Glutamatergic neuron (in vitro differentiated cells): ENCODE measurements at places on chromosomes 4 and X. TPM values are rescaled to one million over a fixed set of nuclear protein-coding genes. Genes with fewer than 3 reads are reported as not detected.

Gene HPRT1
- 12.1 TPM for total RNA-seq

DNA sequence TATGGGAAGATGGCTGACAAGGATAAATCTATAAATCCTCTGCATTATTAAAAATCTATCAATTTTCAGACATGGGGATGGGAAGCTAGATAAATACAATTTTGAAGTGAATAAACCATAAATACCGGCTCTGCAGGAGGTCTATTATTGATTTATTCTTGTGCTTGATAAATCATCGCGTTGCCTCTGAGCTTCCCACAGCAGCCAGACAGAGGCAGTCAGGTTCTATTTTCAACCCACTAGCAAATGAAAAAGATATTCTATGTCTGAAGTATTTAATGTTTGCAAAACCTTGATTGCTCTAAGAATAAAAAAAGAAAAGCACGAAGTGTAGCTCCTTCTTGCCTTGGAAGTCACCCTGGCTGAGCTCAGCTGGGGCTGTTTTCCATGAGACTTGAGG lies 216.2 kb downstream of the DHRSX start:
- no peak overlapping the region for H3K4me3 ChIP-seq
- peaks cover 45% of the 10 kb centered on the region for H3K36me3 ChIP-seq
- peaks cover 4% of the 10 kb centered on the region for H3K27me3 ChIP-seq
- H3K4me1 ChIP-seq = no peaks in the 10 kb centered on the region
- no peak for DNase-seq

- no peak for DNase-seq
- H3K4me1 ChIP-seq = no peaks in the 10 kb centered on the region
- no peaks in the 10 kb centered on the region for H3K27me3 ChIP-seq
- no peaks in the 10 kb centered on the region for H3K36me3 ChIP-seq
- H3K27ac ChIP-seq = no peak overlapping the region
These were observed 279.4 kb downstream of the FAT4 start for GRCh38 chr4:125594056-125594602.

Gene FGB
- not detected for total RNA-seq

DNA sequence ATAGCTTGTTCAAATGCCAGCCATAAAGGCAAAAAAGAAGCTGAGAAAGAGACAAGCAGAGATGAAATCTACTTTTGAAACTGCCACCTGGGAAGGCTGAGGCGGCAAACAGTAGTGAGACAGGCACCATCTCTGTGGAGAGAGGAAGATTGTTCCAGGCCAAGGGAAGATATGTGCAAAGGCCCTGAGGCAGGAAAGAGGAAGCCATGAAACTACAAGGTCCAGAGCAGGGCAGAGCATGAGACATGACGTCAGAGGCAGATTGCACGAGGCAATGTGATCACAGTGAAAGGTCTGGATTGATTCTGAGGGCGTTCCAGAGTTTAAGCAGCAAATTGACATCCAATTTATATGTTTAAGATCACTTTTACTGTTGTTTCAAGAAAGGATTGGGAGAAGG lies 226.1 kb downstream of the QDPR start:
- no peak overlapping the region for H3K4me3 ChIP-seq
- H3K27ac ChIP-seq = no peak overlapping the region
- H3K4me1 ChIP-seq = peaks cover 3% of the 10 kb centered on the region
- H3K27me3 ChIP-seq = peaks cover 2% of the 10 kb centered on the region
- no peak for DNase-seq
- H3K36me3 ChIP-seq = no peaks in the 10 kb centered on the region

Gene SLITRK2
- 0.37 TPM for total RNA-seq

Gene MAGEA6
- total RNA-seq = 0.32 TPM

GRCh38 chrX:115378471-115378870 lies 89.0 kb downstream of the LUZP4 start:
- no peaks in the 10 kb centered on the region for H3K27me3 ChIP-seq
- no peak for DNase-seq
- peaks cover 5% of the 10 kb centered on the region for H3K4me1 ChIP-seq
- no peak overlapping the region for H3K27ac ChIP-seq

GRCh38 chrX:1481636-1482529 lies 29.2 kb upstream of the ASMTL start:
- peak; percentile 65 for DNase-seq
- peaks cover 33% of the 10 kb centered on the region for H3K36me3 ChIP-seq
- H3K4me1 ChIP-seq = peaks cover 8% of the 10 kb centered on the region
- peak overlapping the region; percentile 84 for H3K4me3 ChIP-seq
- peak overlapping the region; percentile 99 for H3K27ac ChIP-seq

Gene NALF2
- total RNA-seq = 9.8 TPM

- no peak for DNase-seq
- H3K27ac ChIP-seq = no peak overlapping the region
- H3K27me3 ChIP-seq = peaks cover 2% of the 10 kb centered on the region
- no peak overlapping the region for H3K4me3 ChIP-seq
- no peaks in the 10 kb centered on the region for H3K4me1 ChIP-seq
- no peaks in the 10 kb centered on the region for H3K36me3 ChIP-seq
These were observed 156.4 kb upstream of the BOD1L1 start for GRCh38 chr4:13783800-13784411.

- H3K36me3 ChIP-seq = no peaks in the 10 kb centered on the region
- H3K4me3 ChIP-seq = no peak overlapping the region
- no peak overlapping the region for H3K27ac ChIP-seq
- H3K27me3 ChIP-seq = no peaks in the 10 kb centered on the region
These were observed 1226.9 kb downstream of the PCDH7 start for GRCh38 chr4:31947101-31947500.

DNA sequence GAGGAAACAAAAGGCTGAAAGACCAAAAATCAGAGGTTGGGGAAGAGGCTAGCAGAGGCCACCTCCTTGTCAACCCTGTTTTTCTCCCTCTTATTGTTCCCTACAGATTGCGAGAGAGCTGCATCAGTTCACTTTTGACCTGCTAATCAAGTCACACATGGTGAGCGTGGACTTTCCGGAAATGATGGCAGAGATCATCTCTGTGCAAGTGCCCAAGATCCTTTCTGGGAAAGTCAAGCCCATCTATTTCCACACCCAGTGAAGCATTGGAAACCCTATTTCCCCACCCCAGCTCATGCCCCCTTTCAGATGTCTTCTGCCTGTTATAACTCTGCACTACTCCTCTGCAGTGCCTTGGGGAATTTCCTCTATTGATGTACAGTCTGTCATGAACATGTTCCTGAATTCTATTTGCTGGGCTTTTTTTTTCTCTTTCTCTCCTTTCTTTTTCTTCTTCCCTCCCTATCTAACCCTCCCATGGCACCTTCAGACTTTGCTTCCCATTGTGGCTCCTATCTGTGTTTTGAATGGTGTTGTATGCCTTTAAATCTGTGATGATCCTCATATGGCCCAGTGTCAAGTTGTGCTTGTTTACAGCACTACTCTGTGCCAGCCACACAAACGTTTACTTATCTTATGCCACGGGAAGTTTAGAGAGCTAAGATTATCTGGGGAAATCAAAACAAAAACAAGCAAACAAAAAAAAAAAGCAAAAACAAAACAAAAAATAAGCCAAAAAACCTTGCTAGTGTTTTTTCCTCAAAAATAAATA lies 179.9 kb downstream of the AR start:
- H3K4me3 ChIP-seq = no peak overlapping the region
- peaks cover 13% of the 10 kb centered on the region for H3K4me1 ChIP-seq
- DNase-seq = no peak
- H3K36me3 ChIP-seq = no peaks in the 10 kb centered on the region

DNA sequence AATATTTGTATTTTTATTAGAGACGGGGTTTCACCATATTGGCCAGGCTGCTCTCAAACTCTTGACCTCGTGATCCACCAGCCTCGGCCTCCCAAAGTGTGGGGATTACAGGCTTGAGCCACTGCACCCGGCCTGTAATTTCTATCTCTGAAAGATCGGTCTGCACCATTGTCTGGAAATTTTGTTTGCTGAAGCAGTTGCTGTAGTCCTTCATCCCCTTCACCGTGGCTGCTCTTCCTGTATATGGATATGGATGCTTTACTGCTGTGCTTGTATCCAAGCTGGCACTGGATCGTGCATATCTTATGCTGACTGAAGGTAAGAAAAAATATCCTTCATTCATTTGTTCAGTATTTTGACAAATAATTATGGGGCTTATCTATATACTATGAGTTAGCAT lies 338.4 kb upstream of the GNPDA2 start:
- no peak for DNase-seq
- H3K36me3 ChIP-seq = peaks cover 5% of the 10 kb centered on the region
- peaks cover 14% of the 10 kb centered on the region for H3K4me1 ChIP-seq
- no peak overlapping the region for H3K27ac ChIP-seq
- no peak overlapping the region for H3K4me3 ChIP-seq
- H3K27me3 ChIP-seq = no peaks in the 10 kb centered on the region

- H3K4me1 ChIP-seq = peaks cover 4% of the 10 kb centered on the region
- no peak overlapping the region for H3K27ac ChIP-seq
- peaks cover 2% of the 10 kb centered on the region for H3K27me3 ChIP-seq
- H3K36me3 ChIP-seq = no peaks in the 10 kb centered on the region
These were observed 2.1 kb downstream of the GEMIN8 start for GRCh38 chrX:14027511-14028019.

Gene NAP1L3
- total RNA-seq = 16.9 TPM

DNA sequence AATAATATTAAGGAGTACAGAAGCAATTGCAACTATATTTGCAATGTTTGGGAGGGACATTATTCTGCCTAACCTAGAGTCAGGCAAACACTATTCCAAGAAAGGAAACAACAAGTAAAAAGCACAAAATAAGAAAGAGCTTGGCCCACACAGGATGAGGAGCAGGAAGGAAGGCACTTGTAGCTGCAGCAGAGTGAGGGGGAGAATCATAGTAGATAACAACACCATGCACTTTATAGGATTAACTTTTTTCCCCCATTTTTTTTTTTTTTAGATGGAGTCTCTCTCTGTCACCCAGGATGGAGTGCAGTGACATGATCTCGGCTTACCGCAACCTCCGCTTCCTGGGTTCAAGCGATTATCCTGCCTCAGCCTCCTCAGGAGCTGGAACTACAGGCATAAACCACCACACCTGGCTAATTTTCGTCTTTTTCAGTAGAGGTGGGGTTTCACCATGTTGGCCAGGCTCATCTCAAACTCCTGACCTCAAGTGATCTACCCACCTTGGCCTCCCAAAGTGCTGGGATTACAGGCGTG lies 10.3 kb upstream of the JCHAIN start:
- no peaks in the 10 kb centered on the region for H3K36me3 ChIP-seq
- H3K27ac ChIP-seq = no peak overlapping the region
- no peak overlapping the region for H3K4me3 ChIP-seq

GRCh38 chr4:839675-840443 lies 13.9 kb upstream of the CPLX1 start:
- peaks cover 24% of the 10 kb centered on the region for H3K36me3 ChIP-seq
- H3K27me3 ChIP-seq = peaks cover 4% of the 10 kb centered on the region
- H3K4me1 ChIP-seq = peaks cover 4% of the 10 kb centered on the region
- no peak for DNase-seq
- no peak overlapping the region for H3K4me3 ChIP-seq

Gene TREX2
- 0.29 TPM for total RNA-seq

DNA sequence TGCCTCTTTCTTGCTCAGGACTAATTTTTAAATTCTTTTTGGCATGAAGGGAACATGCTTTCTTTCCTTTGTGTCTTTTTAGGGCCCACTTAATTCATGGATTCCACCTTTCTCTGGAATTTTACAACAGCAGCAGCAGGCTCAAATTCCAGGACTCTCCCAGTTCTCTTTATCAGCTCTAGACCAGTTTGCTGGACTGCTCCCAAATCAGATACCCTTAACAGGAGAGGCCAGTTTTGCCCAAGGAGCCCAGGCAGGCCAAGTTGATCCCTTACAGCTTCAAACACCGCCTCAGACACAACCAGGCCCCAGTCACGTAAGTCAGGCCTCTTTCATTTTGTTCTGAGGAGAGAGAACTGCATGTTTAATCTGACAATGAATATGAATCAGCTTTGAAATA lies 2.3 kb downstream of the ODAM start:
- H3K27ac ChIP-seq = no peak overlapping the region
- no peak overlapping the region for H3K4me3 ChIP-seq
- H3K36me3 ChIP-seq = no peaks in the 10 kb centered on the region
- no peaks in the 10 kb centered on the region for H3K4me1 ChIP-seq
- no peak for DNase-seq

- H3K36me3 ChIP-seq = no peaks in the 10 kb centered on the region
- no peak overlapping the region for H3K27ac ChIP-seq
- H3K4me3 ChIP-seq = no peak overlapping the region
- H3K27me3 ChIP-seq = peaks cover 15% of the 10 kb centered on the region
- H3K4me1 ChIP-seq = peaks cover 16% of the 10 kb centered on the region
- DNase-seq = no peak
These were observed 5.1 kb downstream of the ADRA2C start for GRCh38 chr4:3771164-3771809.

DNA sequence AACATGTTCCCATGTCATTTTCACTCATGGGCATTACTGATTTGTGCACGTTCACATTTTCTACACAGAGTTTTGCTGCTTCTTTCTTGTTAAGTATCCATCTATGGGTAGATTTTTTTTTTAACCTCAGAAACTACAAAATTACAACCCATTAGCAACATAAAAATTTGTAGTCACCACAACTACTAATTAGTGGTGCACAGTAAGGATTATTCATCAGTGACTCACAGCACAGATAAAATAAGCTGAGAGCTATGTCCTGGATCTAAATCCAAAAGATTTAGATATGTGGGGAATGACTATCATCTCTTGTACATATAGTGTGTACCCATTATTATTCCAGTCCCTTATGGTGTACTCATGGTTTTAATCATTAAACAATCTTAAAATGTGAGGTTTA lies 19.7 kb upstream of the AMELX start:
- no peaks in the 10 kb centered on the region for H3K4me1 ChIP-seq
- no peaks in the 10 kb centered on the region for H3K36me3 ChIP-seq
- H3K27ac ChIP-seq = no peak overlapping the region
- H3K4me3 ChIP-seq = no peak overlapping the region

GRCh38 chrX:106007815-106008214 lies 30.7 kb downstream of the SERPINA7 start:
- no peak overlapping the region for H3K27ac ChIP-seq
- no peaks in the 10 kb centered on the region for H3K36me3 ChIP-seq
- H3K27me3 ChIP-seq = no peaks in the 10 kb centered on the region
- H3K4me3 ChIP-seq = no peak overlapping the region
- no peaks in the 10 kb centered on the region for H3K4me1 ChIP-seq

Gene SRPX2
- not detected for total RNA-seq

GRCh38 chr4:16890651-16891050 lies 7.8 kb downstream of the LDB2 start:
- DNase-seq = no peak
- H3K27me3 ChIP-seq = no peaks in the 10 kb centered on the region
- H3K36me3 ChIP-seq = no peaks in the 10 kb centered on the region
- no peak overlapping the region for H3K4me3 ChIP-seq
- H3K27ac ChIP-seq = no peak overlapping the region
- peaks cover 10% of the 10 kb centered on the region for H3K4me1 ChIP-seq

Gene SMR3B
- total RNA-seq = not detected

DNA sequence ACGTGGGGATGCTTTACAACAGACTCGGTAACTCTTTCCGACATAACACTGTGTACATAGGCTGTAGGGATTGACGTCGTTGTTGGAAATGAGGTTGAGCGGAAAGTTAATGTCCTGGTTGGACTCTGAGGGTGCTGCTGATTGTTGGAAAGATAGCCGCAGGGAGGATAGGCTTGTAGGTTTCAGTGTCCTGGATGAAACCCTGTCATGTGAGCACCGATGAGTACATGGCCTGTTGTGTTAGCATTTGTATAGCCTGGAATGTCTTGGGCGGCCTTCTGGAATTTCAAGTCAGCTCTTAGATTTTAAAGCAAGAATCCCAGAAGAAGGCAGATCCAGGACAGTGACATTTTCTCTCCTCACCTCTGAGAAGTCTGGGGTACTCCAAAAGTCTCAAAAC lies 63.3 kb downstream of the TBC1D14 start:
- H3K27me3 ChIP-seq = peaks cover 2% of the 10 kb centered on the region
- H3K4me3 ChIP-seq = no peak overlapping the region
- peaks cover 16% of the 10 kb centered on the region for H3K4me1 ChIP-seq
- DNase-seq = no peak
- peaks cover 9% of the 10 kb centered on the region for H3K36me3 ChIP-seq
- peak overlapping the region; percentile 22 for H3K27ac ChIP-seq

Gene HAND2
- not detected for total RNA-seq
